ENCODE measurements at places on chromosomes 2 and 18.

DNA sequence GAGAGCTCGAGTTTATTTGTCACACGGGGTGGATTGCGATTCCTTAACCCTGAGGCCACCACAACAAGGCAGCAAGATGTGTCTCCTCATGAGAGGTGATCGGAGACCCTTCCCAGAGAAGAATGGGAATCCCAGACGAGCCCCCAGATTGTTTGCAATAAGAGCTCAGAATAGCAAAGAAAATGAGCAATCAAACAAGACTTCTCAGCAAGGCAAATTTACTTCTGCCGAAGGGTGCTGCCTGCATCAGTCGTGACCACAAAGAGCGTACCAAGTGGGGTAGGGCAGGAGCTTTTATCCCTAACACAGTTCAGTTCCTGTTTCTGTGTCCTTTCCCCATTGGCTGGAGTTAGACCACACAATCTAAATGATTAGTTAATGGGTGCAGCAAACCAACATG, 237.5 kb upstream of the SYT4 start:
- no peak for DNase-seq

GRCh38 chr2:40516604-40517003, 64.7 kb upstream of the SLC8A1 start:
- DNase-seq = no peak

DNA sequence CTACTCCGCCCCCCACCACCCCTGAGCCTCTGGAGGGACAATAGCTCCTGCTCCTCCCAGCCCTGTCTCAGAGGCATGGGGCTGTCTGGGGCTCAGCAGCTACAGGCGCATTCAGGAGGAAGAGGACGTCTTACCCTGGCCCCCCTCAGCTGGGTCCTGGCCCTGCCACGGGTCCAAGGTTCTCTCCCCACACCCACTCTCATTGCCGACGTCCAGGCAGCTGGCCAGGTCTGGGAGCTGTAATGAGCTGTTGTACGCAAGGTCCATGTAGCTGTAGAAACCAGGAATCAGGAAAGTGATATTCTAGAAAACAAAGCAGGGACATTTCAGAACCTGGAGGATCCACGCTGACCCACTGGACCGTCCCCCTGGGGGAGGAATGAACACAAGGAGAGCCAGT, 13.5 kb downstream of the PASK start:
- DNase-seq = no peak

DNA sequence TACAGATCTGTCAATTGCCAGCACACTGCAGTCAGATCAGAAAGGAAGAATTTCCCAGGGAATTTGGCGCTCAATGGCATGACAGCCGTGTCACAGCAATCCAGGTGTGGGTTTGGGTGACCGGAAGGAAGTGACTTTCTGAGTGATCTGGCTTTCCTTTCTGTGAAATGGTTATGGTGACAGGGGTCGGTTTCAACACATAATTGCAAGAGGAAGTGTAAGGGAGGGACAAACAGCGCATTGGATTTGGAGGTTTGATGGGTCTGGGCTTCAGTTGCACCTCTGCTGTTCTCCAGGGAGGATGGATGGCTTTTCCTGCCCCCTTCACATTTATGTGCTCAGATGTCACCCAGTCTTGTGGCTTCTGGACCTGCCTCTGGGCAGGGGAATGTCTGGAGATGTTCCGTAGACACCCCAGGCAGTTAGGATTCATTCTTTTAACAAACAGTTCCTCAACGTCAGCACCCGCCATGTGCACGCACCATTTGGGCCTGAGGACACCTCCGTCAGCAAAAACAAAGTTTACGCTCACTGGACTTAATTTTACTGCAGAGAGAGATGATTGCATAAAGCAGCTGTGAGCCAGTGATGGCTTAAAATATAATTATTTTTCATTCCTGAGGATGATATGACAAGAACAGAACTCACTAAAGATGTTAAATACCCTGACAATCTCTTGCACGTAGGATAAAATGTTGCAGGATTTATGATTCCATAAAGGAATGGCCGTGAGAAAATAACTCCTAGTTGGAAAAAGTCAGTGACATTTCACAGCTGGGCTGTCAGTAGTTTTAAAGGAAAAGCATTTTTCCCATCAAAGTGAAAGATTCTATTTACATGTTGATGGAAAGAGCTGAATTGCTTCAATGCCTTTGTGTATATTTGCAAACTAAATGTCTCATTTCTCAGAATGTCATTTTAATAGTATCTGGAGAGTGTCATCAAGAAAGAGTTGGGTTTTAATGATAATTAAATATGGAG, 36.9 kb downstream of the MBP start:
- no peak for DNase-seq

GRCh38 chr2:4597400-4597799, 894.0 kb downstream of the DCDC2C start:
- peak; percentile 62 for DNase-seq

DNA sequence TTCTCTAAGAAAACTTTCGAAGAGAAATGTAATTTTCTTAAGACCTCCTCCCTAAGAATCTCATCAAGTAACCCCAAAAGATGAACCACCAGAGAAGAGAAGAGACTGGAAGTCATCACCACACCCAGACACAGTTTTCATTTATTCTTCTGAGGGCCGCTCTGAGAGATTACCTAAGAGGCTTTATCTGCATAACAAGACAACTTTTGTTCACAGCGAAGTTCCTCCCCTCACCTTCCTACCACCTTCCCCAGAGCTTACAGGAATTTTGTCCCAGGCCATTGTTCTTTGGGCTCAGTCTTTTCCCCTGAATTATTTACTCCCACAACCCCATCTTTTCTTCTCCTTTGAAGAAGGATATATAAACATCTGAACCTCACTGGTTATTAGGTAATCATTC, 92.8 kb downstream of the AKAIN1 start:
- no peak for DNase-seq

GRCh38 chr2:233492078-233492477, 74.5 kb downstream of the USP40 start:
- no peak for DNase-seq

- DNase-seq = no peak
These were observed 19.1 kb upstream of the GPR55 start for GRCh38 chr2:230944123-230944653.

- no peak for DNase-seq
These were observed 176.3 kb downstream of the TNS1 start for GRCh38 chr2:217826520-217826919.

GRCh38 chr2:65354773-65355172, 77.6 kb downstream of the SPRED2 start:
- no peak for DNase-seq

DNA sequence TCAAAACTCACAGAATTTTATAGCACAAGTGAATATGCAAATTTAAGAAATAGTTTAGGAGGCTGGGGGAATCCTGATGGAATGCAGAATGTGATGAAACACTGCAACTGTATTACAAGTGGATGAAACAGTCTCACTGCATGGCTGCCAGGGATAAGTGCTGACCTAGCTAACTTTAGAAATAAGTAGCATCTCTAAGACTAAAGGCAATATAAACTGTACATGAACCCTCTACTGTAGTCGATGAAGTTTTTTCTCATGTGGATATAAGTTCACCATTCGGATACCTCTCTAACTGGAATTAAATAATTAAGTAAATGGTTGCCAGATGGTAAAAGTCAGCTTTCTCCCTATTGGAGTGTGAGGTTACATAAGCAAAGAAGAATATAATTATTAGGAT, 777.8 kb upstream of the RAB6C start:
- no peak for DNase-seq

DNA sequence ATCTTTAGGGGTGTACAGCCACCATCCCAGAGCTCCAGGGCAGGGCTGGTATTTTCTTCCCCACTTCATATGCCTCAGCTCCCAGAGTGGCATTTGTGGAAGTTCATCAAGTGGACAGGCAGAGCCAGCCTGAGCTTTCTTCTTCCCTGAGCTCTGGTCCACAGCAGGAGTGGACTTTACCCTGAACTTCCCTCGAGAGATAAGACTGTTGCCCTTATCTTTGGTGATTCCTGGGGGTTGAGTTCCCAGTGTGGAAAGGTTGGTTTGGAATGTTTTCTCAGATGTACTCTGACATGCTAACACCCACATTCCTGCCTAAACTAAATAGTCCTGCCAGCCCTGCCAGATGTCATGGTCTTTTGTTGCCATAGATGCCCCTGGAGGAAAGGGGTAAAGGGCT, 62.0 kb upstream of the LGALSL start:
- no peak for DNase-seq

DNA sequence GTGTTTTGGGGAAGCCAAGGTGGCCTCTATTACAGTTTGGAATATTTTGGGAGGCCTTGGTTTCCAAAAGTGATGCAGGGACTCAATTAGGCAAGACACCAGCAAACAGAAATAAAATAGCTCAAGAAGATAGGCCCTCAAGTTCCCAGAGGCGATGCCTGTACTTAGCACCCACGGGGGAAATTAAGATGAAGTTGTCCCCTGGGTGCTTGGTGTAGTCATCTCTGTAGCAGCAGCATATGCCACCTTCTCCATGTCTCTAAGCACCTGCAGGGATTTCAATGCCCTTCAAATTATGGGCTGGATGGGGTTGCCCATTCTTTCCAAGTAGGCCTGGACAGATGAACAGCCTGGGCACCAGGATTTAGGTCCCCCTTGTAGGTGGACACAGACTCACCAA, 185.0 kb downstream of the CTIF start:
- DNase-seq = no peak

GRCh38 chr2:231810905-231811304, 24.7 kb downstream of the COPS7B start:
- no peak for DNase-seq
